Stimulated activated CD8-positive, alpha-beta memory T cell treated with anti-CD3 and anti-CD28 coated beads, Interleukin-7, amount 100 ng/mL, for 1 hour (primary cell): ENCODE measurements at places on chromosomes 3 and 15.

DNA sequence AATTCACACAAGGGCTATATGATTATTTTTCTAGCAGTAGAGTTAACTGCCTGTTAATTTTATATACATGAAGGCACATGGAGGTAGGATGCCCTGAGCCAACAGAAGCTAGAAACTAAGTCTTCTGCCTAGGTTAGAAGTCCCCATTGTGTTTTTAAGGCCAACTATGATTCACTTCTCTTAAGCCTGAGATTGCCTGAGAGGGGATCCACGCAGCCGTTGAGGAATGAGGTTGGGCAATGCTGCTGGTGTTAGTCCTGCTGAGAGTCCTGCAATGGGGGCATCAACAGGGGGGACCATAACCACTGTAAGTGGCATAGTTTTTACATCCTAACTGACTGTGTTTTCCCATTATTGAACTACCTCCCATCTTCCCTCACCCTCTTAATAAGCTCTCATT is 60.1 kb upstream of the PFN2 start:
- no peak for DNase-seq

- no peak for DNase-seq
Observed at GRCh38 chr3:134931045-134931785, 136.2 kb downstream of the EPHB1 start.

DNA sequence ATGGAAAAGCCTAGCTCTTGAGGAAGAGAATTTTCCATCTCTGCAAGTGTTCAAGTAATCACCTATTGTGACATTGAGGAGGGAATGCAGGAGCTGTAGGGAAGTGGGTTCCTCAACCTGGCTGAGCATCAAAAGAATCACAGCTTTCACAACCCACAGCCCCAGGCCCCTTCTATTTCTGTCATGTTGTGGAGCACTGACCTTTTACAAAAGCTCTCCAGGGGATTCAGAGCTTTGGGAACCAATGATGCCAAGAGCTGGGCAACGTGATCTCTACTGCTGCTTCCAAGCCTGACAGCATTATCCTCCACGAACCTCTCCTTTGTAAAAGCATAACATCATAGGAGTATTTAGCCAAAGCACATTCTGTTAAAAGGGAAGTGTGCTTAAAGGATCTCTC is 231.1 kb downstream of the ADAMTS9 start:
- DNase-seq = no peak

GRCh38 chr3:195916291-195916690 is 7.9 kb upstream of the TNK2 start:
- DNase-seq = no peak

- DNase-seq = no peak
Observed at GRCh38 chr15:44763187-44763586, 26.9 kb downstream of the TRIM69 start.

DNA sequence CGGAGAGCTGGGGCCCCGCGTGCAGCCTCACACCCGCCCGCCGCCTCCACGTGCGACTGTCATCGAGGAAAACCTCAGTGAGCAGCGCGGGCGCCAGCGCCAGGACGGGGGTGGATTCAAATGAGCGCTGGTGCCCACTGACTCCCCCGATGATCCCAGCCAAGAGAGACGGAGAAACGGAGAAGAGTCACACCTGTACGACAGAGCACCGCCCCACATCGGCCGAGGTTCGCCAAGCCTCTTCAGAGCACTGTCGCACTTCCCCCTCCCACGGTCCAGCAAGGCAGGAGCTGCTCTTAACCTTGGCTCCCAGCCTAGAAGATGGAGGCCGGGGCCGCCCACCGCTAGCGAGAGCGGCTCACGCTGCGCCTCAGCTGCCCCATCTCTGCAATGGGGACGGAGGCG is 130.9 kb upstream of the IQSEC1 start:
- DNase-seq = no peak
